ENCODE measurements at places on chromosomes 16 and 17. TPM values are rescaled to one million over a fixed set of nuclear protein-coding genes. Genes with fewer than 3 reads are reported as not detected.

The SLC35G6 gene
- total RNA-seq, result 0.34 TPM

The SMPD3 gene
- 85.4 TPM for total RNA-seq

The CACNG1 gene
- not detected for total RNA-seq

DNA sequence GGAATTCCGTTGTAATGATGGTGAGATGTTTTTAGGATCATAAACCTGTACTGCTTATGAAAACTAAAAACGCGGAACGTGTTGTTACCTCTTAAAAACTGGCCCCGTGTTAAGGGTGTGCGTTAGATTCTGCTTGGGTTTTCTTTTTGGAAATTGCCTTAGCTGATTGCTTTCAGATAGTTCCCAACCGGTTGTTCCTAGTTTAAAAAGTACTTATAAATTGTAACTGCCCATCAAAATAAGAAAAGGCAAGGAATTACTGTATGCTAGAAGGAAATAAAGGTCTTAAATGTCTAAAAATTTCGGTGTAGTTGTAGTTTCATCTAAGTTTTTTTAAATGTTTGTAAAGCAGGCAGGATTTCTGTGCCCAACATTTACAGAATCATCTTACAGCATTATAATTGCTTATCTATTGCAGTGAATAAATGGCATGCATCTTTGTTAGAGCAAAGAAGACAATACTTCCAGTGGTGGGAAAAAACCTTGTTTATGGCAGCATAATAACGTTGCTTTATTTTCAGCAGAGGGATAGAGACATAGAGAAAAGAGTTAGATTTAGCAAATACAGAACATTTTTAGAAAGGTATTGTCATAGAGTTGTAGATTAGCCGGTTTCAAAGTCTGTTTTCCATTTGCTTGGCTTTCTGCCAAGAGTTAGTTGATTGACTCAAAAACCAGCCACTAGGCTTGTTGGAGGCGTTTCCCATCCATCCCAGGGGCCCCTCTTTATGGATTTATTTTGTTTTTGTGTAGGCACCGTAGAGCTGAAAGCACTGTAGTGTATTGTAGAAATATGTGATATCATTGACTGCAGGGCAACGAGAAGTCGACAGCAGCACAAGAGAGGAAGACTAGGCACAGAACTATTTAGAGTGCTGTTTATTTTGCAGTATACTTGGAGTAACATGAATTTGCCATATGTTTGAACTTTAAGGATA, 1.7 kb downstream of the PPM1D start:
- peak overlapping the region; percentile 92 for H3K27ac ChIP-seq
- H3K4me3 ChIP-seq, result peak overlapping the region; percentile 99
- no peaks in the 10 kb centered on the region for H3K36me3 ChIP-seq
- peak; percentile 58 for DNase-seq

GRCh38 chr16:17177959-17178905, 292.5 kb downstream of the XYLT1 start:
- H3K4me3 ChIP-seq, result no peak overlapping the region
- H3K4me1 ChIP-seq, result no peaks in the 10 kb centered on the region
